Natural killer cell treated with Interleukin-12 subunit alpha and Interleukin-12 subunit beta and Interleukin-15 and Interleukin-18, amount 100 ng/mL, for 72 hours (primary cell): ENCODE measurements at places on chromosomes 7 and 10. TPM values are rescaled to one million over a fixed set of nuclear protein-coding genes. Genes with fewer than 3 reads are reported as not detected.

GRCh38 chr7:127629268-127629854 is 11.4 kb upstream of the PAX4 start:
- H3K4me3 ChIP-seq, result no peak overlapping the region
- peaks cover 32% of the 10 kb centered on the region for H3K27me3 ChIP-seq
- H3K27ac ChIP-seq, result no peak overlapping the region
- H3K4me1 ChIP-seq, result no peaks in the 10 kb centered on the region
- DNase-seq, result no peak

- no peak overlapping the region for H3K27ac ChIP-seq
- DNase-seq, result no peak
- no peaks in the 10 kb centered on the region for H3K27me3 ChIP-seq
- H3K4me3 ChIP-seq, result no peak overlapping the region
- H3K36me3 ChIP-seq, result no peaks in the 10 kb centered on the region
- peaks cover 25% of the 10 kb centered on the region for H3K4me1 ChIP-seq
These were observed 169.9 kb upstream of the ADO start for GRCh38 chr10:62634576-62634975.

DNA sequence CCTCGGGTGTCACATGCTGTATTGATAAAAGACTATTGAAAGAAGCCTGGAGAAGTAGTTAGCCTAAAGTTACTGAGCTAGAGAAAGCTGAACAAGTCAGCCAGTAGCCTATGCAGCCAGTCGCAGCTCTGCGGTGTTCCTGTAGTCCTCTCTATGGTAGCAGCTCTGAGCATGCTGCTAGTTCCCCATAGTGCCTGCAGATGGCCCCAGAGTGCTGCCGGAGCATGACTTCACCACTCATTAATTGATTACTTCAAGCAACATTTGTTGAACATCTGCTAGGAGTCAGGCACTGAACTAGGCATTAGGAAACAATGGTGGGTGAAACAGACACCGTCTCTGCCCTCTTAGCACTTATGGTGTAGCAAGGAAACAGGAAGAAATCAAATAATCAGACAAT is 422.7 kb downstream of the SORCS3 start:
- H3K27ac ChIP-seq, result no peak overlapping the region
- no peaks in the 10 kb centered on the region for H3K4me1 ChIP-seq
- H3K27me3 ChIP-seq, result no peaks in the 10 kb centered on the region
- no peak overlapping the region for H3K4me3 ChIP-seq
- no peak for DNase-seq

DNA sequence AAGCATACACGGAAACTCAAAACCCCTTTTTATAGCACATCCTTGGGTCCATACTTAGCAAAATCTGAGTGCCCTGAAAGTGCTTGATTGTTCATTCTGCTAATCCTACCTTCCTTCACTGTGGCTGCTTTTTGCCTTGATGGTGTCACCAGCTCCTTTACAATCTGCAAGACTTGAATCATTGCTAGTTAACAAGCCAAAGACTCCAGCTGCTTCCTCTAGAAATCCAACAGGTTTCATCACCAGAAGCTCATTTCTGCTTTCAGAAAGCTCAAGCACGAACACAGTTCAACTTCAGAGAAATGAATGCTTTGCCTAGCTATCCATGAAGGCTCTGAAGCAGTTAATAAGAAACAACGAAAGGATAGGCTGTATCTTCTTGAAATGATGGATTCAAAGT is 38.0 kb downstream of the USP6NL start:
- DNase-seq, result no peak
- no peaks in the 10 kb centered on the region for H3K4me1 ChIP-seq
- H3K27ac ChIP-seq, result no peak overlapping the region
- H3K4me3 ChIP-seq, result no peak overlapping the region
- no peaks in the 10 kb centered on the region for H3K36me3 ChIP-seq
- H3K27me3 ChIP-seq, result peaks cover 2% of the 10 kb centered on the region

GRCh38 chr7:83821866-83822265 is 172.9 kb upstream of the SEMA3E start:
- H3K4me3 ChIP-seq, result no peak overlapping the region
- no peak for DNase-seq
- H3K27ac ChIP-seq, result no peak overlapping the region
- no peaks in the 10 kb centered on the region for H3K4me1 ChIP-seq

DNA sequence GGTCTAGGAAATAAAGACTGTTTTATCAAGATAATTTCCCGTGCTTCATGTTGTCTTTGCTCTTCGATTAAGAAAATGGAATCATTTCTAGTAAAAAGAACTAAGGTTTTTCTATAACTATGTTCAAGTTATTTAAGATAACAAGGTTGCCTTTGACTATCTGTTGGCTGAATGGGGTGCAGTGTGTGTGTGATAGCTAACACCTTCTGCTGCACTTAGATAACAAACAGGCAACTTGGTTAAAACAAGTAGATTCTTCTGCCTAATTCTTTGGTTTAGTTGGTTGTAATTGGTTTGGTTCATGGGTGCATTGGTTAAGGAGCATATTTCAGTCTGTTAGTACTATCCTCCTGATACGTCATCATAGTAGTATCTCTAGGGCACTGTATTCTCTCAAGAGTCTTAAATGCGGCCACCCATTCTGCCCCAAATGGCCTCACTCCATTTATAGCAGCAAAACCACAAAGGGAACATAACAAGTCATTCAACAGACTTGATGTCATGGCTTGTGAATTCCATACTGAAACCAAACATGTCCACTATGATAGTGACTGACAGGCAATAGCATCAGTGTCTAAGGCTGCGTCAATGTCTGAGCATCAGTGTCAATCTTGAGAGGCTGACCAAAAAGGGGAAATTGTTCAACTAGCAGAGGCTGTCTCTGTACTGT is 55.7 kb downstream of the CCDC3 start:
- H3K4me3 ChIP-seq, result peak overlapping the region; percentile 15
- peaks cover 9% of the 10 kb centered on the region for H3K27me3 ChIP-seq
- no peaks in the 10 kb centered on the region for H3K36me3 ChIP-seq
- H3K4me1 ChIP-seq, result no peaks in the 10 kb centered on the region
- H3K27ac ChIP-seq, result no peak overlapping the region

- peaks cover 17% of the 10 kb centered on the region for H3K27me3 ChIP-seq
- no peak overlapping the region for H3K27ac ChIP-seq
- H3K36me3 ChIP-seq, result no peaks in the 10 kb centered on the region
- DNase-seq, result no peak
- H3K4me1 ChIP-seq, result no peaks in the 10 kb centered on the region
These were observed 9.7 kb upstream of the ADCY1 start for GRCh38 chr7:45564485-45564884.

CCDC3 gene
- not detected for total RNA-seq

LRGUK gene
- 0.71 TPM for total RNA-seq

RSPH10B gene
- total RNA-seq, result 1.3 TPM

SEMA3E gene
- not detected for total RNA-seq

HOGA1 gene
- not detected for total RNA-seq

MXI1 gene
- 6.4 TPM for total RNA-seq

UPF2 gene
- total RNA-seq, result 55.1 TPM

CALHM3 gene
- not detected for total RNA-seq

NACAD gene
- 1.1 TPM for total RNA-seq
